ENCODE measurements at places on chromosomes 11 and 22.
A peak's percentile ranks its signal among the peaks of the same experiment; 100 is the strongest.

DNA sequence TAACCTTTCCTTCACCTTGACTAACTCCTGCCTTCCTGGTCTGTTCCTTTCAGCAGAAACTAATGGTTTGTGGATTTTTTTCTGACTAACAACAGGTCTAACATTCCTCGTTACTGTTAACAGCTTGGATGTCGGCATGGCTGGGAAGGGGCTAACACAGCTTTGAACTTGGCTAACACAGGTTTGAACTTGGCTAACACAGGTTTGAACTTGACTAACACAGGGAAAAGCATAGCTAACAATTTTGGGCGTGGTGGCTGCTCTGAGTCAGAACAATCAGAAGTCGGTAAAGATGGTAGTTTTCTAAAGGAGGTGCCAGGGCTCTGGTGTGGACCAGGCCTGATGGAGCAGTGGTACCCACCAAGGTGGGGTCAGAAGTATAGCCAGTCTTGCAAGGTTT lies 16.1 kb downstream of the MIAT start:
- no peak for DNase-seq

DNA sequence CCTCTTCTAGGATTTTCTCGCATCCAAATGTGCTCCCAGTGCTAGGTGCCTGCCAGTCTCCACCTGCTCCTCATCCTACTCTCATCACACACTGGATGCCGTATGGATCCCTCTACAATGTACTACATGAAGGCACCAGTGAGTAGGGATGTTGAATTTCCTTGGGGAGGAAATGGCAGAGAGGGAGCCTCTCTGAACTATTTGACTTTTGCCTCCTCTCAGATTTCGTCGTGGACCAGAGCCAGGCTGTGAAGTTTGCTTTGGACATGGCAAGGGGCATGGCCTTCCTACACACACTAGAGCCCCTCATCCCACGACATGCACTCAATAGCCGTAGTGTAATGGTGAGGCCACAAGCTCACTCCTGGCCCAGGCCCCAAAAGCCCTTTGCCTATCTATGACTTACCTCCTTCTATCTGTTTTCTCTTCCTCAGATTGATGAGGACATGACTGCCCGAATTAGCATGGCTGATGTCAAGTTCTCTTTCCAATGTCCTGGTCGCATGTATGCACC lies 2.5 kb downstream of the TAF10 start:
- no peak for DNase-seq

- DNase-seq, result no peak
These were observed 8.6 kb downstream of the PDGFD start for GRCh38 chr11:104155375-104155774.

DNA sequence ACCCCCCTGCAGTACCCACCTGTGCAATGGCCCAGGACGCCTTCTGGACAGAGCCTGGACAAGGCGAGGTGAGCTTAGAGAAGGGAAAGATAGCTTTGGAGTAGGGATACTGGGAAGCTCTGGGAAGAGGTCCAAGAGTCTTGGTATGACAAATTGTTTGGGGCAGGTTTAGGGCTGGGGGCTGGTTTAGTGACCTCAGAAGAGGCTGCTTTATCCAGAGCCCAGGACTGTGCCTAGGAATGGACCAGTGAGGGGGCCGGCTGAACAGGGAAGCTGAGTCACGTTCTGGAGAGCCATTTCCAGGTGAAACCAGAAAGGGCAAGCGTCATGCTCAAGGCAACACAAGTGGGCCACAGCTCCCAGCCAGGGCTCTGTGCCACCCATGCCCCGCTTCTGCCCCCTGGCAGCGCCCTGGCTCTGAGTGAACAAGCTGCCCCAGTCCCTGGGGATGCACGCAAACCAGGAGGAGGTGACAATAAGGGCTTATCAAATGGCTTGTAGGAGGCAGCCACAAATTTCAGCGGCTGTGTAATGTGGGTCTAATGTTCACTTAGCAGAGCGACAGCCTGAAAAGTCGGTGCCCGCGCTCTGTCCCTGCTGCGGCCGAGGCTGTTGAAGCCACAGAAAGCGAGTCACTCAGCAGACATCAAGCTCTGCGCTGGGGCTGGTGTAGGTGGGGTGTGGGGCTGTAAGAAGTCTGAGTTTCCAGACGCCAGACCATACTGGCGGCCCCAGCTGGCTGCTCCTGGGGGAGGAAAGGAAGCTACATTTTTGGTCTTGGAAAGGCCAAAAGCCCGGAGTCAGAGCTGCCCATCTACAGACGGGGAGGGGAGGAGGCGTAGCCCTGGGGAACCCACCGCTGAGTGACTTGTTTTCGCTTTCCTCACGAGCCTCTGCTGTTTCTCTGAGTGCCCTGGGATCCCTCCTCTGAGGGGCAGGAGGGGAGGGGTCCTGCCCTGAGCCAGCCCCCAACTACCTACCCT lies 18.3 kb upstream of the SYT7 start:
- DNase-seq, result peak; percentile 79

DNA sequence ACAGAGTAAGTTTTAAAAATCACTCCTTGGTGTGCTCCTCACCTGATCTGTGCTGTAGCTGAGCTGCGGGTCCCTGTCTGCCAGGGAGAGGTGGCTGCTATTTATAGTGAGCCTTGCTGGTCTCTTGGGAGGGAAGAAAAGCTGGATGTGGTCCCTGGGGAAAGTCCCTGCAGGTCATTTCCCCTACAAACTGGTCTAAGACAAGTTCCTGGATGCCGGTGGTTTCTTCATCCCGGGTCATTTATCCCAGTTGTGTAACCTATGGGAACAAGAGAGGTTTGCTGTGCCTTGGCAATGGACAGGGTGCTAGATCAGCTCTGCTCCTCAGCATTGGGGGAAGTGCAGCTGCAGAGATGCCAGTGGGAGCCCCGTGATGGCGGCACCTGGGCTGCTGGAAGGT lies at the start of gene SAA2:
TSS of gene SAA2 (minus strand) at position 108 of the 400 bp plus-strand sequence. CDS start 657 bp downstream, outside the sequence.
- no peak for DNase-seq

DNA sequence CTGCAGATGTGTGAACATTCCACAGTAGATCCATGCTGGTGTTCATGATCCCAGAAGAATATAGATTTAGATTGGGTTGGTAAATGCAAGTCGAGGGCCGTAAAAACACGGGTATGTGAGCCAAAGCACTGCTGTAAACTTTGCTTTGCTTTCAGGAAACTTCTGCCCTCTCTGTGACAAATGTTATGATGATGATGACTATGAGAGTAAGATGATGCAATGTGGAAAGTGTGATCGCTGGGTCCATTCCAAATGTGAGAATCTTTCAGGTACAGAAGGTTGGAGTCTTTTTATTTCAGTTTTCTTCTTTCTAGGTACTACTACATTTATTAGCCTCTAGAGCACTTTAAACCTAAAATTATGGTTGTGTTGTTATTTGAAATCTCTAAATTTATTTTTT lies 36.2 kb upstream of the TTC36 start:
- DNase-seq, result no peak

- no peak for DNase-seq
These were observed 16.8 kb downstream of the TREH start for GRCh38 chr11:118662401-118663271.

GRCh38 chr11:61474013-61474643 lies 34.4 kb upstream of the LRRC10B start:
- no peak for DNase-seq

GRCh38 chr11:79794057-79794456 lies 353.2 kb upstream of the TENM4 start:
- DNase-seq, result no peak

- DNase-seq, result no peak
These were observed 24.5 kb downstream of the FAM227A start for GRCh38 chr22:38631724-38632123.

- no peak for DNase-seq
These were observed 22.2 kb downstream of the PTDSS2 start for GRCh38 chr11:472272-472671.

- no peak for DNase-seq
These were observed 80.4 kb downstream of the MYEOV start for GRCh38 chr11:69374110-69374945.

- no peak for DNase-seq
These were observed 27.8 kb downstream of the PHLDB1 start for GRCh38 chr11:118635237-118635591.

DNA sequence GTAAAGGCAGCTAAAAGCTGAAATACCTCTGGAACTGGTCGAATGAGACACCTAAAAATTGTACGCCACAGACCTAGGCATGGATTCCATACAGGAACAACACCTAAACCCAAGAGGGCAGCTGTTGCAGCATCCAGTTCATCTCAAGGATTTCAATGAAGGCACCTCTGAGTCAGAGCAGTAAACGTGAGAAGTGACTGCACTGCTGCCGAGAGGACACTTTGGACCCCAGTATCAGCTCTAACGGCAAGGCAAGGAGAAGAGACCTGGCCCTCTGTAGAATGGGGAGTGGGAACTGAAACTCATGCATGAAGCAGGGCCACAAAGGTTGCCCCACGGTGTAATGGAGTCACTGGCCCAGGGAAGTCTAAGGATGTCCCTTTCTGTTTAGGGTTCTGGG lies 23.9 kb downstream of the MAP6 start:
- no peak for DNase-seq

- no peak for DNase-seq
These were observed 94.3 kb upstream of the ZC3H12C start for GRCh38 chr11:109998921-109999320.

GRCh38 chr11:73958521-73959141 lies 7.8 kb downstream of the DNAJB13 start:
- DNase-seq, result no peak

- DNase-seq, result no peak
These were observed 22.6 kb upstream of the APLP2 start for GRCh38 chr11:130047141-130047540.

GRCh38 chr11:106937111-106937510 lies 81.2 kb downstream of the GUCY1A2 start:
- peak; percentile 42 for DNase-seq

- DNase-seq, result no peak
These were observed 5.9 kb upstream of the PEX26 start for GRCh38 chr22:18071968-18072310.

GRCh38 chr11:59610289-59610688 lies 5.3 kb downstream of the OSBP start:
- no peak for DNase-seq

GRCh38 chr11:65425971-65426838 lies 3.6 kb downstream of the NEAT1 start:
- DNase-seq, result peak; percentile 89

DNA sequence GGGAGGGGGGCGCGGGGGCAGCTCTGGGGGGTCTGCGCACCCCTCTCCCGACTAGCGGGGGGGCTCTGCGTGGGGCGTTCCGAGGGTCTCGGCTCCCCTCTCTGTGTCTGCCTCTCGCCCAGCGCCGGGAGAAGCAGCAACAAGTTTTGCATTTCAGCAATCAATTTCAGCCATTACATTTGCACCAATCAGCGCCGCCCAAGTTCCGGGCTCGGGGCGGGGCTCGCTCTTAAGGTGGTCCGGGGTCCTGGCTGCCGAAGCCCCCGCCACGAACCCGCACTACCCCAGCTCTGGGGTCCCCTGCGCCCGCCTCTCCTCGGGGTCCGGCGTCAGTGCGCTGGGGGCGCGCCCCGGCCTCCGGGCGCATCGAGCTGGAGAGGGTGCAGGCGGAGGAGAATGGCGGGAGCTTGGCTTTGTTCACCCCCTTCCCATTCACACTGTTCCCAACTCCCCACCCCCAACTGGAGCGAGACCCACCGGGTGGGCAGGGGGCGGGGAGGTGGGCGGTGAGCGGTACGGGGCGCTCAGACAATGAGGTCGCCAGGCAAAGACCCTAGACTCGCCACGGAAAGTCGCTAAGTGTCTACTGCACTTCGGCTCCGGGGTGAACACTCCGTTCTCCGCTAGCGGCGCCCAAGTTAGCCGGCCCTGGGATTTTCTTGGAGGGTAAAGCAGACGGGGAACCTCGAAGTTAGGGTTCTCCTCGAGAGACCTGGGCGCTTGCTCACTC lies at the start of gene MN1:
TSS of gene MN1 (minus strand) at position 141 of the 730 bp plus-strand sequence. CDS start 1,213 bp downstream, outside the sequence.
- peak; percentile 76 for DNase-seq

- DNase-seq, result no peak
These were observed 8.4 kb upstream of the BID start for GRCh38 chr22:17782621-17783020.

- DNase-seq, result no peak
These were observed 52.5 kb downstream of the FAR1 start for GRCh38 chr11:13720940-13721339.

DNA sequence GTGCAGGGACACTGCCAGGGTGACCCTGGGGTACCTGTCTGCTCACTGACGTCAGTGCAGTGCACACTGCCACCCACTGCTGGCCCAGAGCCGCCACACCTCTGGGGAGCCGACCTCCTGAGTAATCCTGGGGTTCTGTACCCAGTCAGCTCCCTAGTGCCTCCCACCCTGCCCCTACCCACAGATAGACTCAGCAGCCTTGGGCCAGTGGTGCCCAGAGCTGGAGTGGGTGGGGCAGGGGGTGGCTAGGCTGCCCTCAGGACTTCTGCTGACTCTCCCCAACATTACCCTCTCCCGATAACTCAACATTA lies 5.8 kb downstream of the NRXN2 start:
- no peak for DNase-seq

GRCh38 chr11:60130496-60130895 lies 42.0 kb downstream of the MS4A2 start:
- DNase-seq, result no peak

GRCh38 chr11:93504110-93505095 lies 38.8 kb downstream of the SMCO4 start:
- DNase-seq, result no peak

DNA sequence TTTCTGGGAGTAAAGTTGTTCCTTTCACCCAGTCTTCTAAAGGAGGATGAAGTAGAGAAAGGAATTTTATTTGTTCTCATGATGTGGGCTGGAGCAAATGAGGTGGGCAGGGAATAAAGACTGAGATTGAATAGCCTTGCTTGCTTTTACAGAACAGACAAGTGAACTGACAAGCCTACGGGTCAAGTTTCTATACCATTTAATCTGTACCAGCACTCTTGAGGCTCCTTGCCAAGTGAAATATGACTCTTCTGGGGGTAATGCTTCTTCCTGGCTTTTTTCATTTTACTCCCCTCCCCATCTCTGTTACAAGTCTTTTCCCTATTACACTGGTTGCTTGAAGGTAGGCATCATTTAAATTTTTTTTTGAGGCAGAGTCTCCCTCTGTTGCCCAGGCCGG lies 54.8 kb downstream of the CSTPP1 start:
- DNase-seq, result peak; percentile 24

DNA sequence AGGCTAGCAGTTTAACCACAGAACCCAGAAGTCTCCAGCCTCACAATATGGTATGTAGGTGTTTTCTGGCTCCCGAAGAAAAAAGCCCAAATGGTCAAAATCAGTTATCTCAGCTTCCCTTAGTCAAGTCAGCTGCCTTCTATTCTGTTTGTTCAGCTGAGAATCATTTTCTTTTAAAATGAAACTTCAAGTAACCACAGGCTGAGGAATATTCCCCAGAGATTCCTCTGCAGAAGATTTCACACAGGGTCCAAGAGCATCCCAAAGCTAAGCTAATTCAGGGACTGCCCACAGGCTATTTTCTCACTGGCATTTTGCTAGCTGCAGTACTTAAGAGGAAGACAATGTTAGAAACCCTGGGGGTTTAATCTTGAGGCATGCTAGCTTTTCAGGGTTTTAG lies 977.0 kb upstream of the CHORDC1 start:
- DNase-seq, result peak; percentile 87

GRCh38 chr22:35517207-35517606 lies 23.4 kb upstream of the RASD2 start:
- DNase-seq, result no peak

- no peak for DNase-seq
These were observed 3.5 kb downstream of the RRM1 start for GRCh38 chr11:4098026-4098621.

- DNase-seq, result peak; percentile 96
These were observed 23.9 kb upstream of the LYVE1 start for GRCh38 chr11:10592331-10592730.

Measured in fibroblast of upper back skin (primary cell).